ENCODE measurements at places on chromosomes 3 and 15.

- no peak for DNase-seq
Observed at GRCh38 chr3:21991061-21991460, 240.1 kb upstream of the ZNF385D start.

- DNase-seq = no peak
Observed at GRCh38 chr3:197542741-197543454, 12.9 kb downstream of the BDH1 start.

- DNase-seq = peak; percentile 83
Observed at GRCh38 chr15:78000091-78000926, 77.2 kb downstream of the TBC1D2B start.

GRCh38 chr15:93029214-93029835 is 59.7 kb downstream of the RGMA start:
- DNase-seq = peak; percentile 43

DNA sequence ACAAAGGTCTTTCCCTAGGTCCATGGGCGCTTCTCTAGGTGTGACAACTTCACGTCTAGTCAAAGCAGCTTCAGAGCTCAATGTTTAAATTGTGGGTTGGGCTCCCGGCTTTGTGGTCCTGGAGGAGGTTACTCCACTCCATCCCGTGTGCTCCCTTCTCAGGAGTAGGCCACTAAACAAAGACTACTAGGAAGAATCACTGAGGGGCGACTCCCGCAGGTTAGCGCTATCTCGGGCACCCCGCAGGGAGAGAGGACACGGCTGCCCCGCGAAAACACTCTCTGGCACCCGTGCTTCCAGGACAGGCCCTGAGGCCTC is 500 bp downstream of the PARP6 start:
- DNase-seq = no peak

DNA sequence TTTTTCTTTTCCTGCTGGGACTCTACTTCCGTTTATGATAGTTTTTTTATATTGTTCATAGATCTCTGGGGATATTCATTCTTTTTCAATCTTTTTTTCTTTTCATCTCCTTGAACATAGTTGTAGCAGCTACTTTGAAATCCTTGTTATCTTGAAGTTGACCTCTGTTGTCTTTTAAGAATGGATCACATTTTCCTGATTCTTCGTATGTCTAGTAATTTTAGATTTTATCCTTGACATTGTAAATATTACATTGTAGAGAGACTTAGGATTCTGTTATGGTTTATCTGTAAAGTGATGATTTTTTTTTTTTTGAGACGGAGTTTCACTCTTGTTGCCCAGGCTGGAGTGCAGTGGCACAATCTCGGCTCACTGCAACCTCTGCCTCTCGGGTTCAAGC is 20.5 kb downstream of the MKRN2 start:
- DNase-seq = no peak

DNA sequence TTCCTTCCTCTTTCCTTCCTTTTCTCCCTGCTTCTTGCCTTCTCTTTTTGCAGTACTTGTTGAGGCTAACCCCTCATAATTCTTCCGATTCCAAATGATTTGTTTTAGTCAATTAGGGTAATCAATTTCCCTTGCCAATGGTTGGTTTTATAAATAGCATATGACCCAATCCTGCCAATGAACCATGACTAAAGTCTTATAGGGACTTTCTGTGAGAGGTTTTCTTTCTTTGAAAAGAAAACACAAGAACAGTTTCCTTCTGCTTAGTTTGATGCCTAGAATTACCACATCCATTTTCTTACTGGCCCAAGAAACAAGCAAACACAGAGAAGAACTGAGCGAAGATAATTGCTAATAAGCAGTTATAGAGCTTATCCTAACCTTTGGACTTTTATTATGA is 292.5 kb upstream of the SATB1 start:
- no peak for DNase-seq

DNA sequence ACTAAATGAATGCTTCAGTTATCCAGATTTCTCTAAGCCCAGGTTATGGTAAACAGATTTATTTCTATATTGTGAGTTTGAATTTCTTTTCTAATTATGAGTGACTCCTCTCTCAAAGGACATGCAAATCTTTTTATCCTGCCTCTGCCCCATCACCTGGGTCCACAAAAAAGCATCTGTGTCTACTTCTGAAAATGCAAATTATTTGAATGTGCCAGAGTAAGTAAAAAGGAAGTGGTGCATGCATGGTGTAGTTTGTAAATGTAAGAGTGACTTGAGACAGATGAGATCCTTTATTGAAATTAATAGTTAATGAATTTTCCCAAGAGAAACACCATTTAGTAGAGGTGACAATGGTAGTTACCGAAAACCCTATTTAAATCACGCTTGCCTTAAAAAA is 26.9 kb downstream of the MCTP2 start:
- no peak for DNase-seq

GRCh38 chr15:26065723-26066122 is 202.6 kb upstream of the ATP10A start:
- no peak for DNase-seq

DNA sequence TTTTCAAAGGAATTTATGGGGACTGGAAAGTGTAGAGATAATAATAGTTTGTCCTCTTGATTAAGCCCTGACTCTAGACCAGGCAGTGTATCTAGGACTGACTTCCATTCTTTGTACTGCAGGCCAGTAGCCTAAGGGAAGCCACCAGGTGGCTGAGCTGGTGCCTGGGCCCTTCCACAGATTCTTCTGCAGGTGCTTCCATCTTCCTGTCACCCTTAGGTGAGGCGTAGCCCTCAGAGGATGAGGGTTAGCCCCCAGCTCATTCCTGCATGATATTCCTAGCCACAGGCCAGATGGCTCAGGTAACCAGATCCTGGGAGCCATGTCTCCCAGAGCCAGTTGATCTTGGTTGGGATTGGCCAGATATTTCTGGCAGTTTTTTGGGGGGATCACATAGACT is 169.0 kb upstream of the IL12A start:
- no peak for DNase-seq

DNA sequence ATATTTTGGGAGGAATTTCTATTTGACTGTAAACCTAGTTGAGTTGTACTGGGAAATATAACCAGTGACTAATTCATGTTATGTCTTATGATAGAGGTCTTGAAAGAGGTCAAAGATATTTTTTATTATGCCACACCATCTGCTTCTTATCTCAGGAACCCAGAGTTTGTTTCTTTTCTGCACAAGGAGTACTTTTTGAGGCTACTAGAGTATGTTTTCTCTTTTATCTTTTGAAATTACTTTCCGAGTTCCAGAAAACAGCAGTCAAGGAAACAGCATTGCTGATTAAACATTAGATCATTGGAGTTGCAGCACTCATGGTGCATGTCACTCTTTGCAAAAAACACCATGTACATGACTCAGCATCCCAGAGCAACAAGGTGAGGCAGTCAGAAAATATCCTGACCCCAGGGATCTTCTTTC is 645.8 kb upstream of the NR2F2 start:
- DNase-seq = no peak

GRCh38 chr3:187183903-187184302 is 13.4 kb upstream of the RTP1 start:
- no peak for DNase-seq

DNA sequence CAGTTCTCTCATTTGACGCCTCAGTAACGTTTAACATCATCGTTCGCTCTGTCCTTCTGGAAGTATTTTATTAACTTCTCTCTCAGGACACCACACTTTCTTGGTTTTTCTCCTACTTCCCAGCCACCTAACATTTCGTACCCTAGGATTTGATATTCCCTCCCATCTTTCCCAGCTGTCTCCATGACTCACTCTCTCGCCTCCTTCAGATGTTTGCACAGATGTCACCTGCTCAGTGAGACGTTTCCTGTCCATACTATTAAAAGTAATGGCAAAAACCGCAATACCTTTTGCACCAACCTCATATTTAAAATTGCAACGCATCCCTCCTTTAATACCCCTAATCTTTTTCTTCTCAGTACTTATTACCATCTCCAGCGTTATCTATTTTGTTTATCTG is 62.1 kb upstream of the SPRED1 start:
- DNase-seq = no peak

DNA sequence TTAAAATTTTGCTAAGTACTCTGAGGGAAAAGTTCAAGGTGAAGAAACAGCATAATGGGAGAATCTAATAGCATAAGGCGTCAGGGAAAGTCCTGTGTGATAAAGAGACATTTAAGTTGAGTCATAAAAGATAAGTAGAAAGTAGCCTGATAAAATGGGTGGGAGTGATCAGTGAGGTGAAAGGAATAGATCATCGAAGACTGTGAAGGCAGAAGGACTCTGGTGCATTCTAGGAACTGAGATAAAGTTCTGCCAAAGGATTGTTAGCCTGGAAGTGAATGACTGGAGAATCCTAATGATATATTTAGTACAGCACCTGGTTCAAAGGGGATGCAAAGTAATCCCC is 149.9 kb downstream of the CFAP20DC start:
- DNase-seq = no peak

- no peak for DNase-seq
Observed at GRCh38 chr3:120348065-120348990, 826 bp downstream of the LRRC58 start.

GRCh38 chr3:88707837-88708236 is 399.6 kb upstream of the EPHA3 start:
- peak; percentile 43 for DNase-seq

- DNase-seq = no peak
Observed at GRCh38 chr3:99866261-99866761, 48.6 kb downstream of the CMSS1 start.

DNA sequence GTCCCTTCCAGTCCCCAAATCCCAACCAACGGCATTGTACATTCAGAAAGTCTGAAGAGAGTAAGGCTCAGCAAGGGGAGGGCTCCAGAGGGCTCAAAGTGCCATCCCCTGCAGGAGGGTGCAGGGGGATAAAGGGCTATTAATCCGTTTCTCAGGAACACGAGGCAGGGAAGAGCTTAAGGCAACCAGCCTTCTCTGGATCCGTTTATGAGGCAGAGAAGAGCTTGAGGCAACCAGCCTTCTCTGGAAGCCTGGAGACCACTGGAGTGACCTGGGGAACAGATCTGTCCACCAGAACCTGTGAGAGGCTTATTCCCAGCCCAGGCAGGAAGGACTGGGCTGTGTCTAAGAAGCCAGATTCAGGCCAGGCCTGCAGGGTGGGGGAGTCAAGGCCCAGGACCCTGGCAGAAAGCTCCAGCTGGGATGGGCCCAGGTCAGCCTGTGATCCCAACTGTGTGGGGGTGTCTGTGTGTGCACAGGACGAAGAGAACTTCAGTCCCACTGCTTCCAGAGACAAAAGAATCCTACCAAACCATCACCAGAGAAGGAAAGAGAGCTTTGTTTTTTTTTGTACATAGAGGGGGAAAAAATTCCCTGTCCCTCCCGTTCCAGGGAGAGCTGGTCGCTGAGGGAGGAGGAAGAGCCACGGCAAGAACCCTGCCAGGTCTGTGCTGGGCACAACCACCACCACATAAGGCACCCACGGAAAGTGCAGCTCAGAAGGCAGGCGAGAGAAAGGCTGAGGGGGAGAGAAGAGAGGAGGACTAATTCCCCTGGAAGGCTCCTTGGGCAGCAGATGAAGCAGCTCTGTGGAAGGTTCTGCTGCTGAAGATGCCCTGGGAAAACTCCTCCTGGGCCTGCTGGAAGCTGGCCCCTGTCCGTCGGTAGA is 1.6 kb upstream of the ULK3 start:
- DNase-seq = no peak

GRCh38 chr15:63368503-63368902 is 13.1 kb downstream of the CA12 start:
- no peak for DNase-seq

DNA sequence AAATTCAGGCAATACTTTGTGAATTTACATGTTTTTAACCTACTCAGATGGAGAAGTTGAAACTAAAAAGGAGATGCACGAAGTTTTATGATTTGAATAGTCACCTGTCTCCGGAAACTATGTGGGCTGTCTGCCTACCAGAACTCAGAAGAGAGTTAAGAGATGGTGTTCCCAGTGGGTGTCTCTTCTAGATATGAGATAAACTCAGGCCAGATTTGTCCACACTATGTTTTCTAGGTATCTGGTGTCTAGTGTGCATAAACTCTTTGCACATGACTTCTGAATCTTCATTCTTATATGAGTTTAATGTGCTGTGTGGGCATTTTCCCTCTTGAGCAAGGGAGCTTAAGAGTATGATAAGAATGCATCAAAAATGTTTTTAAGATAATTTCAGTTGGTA is 222.8 kb downstream of the FOXP1 start:
- DNase-seq = no peak

DNA sequence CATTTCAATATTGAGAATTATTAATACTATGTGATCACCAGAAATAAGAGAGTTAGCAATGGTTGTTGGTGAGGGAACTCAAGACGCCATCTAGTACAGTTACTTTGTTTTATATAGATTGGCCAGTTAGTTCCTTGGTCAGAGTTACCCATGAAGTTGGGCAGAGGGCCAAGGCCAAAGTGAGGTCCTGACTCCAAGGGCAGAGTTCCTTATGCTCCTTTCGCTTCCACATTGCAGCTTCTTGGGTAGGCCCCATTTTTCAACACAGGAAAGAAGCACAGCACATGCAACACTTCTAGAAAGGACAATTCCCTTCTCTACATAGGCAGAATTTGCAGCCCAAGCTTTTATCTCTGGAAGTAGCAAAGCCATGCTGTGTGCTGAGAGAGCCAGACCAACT is 178.6 kb downstream of the KCNAB1 start:
- DNase-seq = no peak

- no peak for DNase-seq
Observed at GRCh38 chr15:101180620-101181307, 71.1 kb downstream of the CHSY1 start.

GRCh38 chr3:46276497-46277099 is 34.3 kb downstream of the CCR3 start:
- peak; percentile 74 for DNase-seq

- DNase-seq = no peak
Observed at GRCh38 chr3:14357463-14357862, 44.9 kb upstream of the SLC6A6 start.

All from ureter (tissue), 1 donor.